ENCODE measurements at places on chromosomes 5 and 9.

DNA sequence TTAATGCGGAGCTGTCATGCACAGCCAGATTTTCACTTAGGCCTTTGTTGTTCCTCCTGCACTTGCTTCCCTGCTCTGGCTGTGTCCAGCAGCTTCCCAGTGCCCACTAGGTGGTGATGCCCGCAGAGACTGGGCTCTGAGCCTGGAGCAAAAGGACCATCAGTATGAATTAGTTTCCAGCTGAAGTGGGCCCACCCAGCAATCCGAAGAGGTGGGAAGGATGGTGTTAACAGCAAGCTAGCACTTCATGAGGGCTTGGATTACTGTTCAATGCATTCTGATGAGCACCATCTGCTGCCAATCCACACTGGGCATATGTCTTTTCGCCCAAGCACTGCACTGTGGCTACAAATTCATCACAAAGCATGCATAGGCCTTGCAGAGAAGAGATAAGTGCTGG, 459.1 kb downstream of the SPOCK1 start:
- DNase-seq = no peak

DNA sequence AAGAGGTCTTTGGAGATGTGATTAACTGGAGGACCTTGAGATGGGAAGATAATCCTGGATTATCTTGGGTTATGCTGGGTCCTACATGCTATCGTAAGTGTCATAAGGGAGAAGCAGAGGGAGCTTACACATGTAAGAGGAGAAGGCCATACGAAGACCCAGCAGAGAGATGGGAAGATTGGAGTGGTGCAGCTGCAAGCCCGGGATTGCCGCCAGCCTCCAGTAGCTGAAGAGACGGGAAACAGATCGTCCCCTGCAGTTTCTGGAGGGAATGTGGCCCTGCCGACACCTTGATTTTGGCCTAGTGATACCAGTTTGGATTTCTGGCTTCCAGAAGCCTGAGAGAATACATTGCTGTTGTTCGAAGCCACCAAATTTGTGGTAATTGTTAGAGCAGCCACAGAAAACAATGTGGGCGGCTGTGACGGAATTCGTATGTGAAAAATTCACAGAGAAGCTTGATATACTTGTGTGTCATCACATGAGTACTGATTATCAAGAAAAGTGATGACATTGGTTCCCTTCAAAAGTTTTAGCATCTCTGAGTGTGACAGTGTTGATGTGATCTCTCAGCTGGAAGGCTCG, 86.9 kb downstream of the CYFIP2 start:
- no peak for DNase-seq

GRCh38 chr9:109973336-109973735, 193.3 kb downstream of the PALM2AKAP2 start:
- DNase-seq = no peak

DNA sequence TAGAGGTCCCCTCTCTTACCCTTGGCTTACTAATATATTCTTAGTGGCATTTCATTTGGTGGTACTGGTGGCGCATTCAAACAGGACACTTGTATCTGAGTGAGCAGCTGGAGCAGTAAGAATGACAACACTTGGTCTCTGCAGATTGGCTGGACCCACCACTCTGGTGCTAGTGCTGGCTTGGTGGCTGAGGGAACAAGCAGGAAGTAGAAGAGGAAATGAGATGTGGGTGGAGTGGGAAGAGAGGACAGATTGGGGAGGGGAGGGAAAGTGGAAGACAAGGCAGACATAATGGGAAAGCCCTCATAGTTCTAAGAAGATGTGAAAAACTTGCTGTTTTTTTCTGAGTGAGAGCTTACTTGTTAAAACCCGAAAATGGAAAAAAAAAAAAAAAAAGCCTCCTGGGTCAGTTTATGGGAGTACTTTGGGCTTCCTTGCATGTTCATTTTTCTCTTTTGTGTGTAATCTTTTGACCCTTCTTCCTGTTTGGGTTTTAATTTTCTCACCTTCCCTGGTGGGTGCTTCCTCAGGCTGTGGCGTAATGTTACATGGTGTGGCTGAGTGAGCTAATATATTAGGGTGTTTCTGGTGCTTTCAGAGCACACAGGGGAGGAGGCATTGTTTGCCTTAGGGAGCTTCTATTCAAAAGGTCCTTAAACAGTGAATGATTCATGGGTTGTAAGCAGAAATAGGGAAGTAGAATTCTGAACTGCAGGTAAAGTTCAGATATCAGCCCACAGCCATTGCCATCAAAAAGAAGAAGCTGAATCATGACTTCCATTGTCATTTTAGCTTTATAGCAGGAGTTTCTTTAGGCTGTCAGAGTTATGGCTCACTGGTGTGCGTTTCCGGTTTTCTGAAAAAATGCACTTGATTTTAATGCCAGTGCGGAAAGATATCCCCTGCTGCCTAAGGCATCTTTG, 52.3 kb downstream of the TLE4 start:
- no peak for DNase-seq

GRCh38 chr5:57577432-57578175, 95.0 kb upstream of the ACTBL2 start:
- DNase-seq = no peak

DNA sequence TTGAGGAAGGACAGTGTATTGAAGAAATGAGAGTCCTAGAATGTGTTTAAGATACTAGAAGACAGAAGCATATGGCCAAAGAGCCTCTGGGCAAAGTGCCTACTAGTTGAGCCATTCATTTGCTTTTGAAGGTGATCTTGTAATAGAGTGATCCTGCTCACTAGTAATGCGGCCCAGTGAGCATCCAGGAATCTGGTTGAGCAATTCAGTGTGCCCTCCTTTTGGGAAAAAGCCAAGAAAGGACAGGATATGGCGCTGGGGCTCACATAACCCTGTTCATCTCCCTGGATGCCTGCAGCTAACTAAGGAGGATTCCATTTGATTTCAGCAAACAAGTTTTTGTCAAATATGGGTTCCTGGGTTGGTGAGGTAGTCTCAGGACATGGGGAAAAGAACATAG, 16.3 kb downstream of the ADAM19 start:
- DNase-seq = no peak

DNA sequence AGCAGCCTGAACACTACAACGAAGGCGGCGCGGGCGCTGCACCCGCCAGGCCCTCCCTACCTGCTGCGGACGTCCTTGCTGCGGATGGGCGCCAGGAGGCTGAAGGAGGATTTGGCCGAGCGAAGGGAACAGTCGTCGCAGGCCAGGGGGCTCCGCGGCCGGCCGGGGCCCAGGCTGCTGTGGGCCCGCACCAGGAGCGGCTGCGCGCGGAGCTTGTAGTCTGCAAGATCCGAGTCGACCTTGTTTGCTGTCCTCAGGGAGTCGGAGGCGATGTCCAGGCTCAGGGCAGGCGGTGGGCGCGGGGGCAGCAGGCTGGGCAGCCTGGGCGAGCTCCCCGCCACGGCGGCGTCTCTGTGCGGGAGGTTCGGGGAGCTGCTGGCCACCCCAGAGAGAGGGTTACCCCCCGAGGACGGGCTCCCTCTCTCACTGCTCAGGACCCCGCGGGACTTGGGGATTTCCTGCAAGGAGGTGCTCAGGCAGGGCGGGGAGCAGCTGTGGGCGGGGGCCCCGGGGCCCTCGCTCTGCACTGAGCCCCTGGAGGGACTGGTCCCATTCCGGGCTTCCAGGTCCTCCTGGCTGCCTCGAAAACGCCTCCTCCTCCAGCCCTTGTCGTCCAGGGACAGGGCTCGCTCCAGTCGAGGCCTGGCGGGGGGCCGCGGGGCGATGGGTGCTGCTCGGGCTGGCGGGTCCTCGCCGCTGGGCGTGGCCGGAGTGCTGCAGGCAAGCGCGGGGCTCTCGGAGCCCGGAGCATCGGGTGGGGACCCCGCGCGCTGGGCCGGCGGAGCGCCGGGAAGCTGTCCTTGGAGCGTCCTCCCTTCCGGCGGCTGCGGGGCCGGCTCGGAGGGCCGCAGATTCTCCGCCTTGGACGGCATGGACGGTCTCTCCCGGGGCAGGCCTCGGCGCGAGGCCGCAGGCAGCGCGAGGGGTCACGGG, 831 bp downstream of the INPP5E start:
- no peak for DNase-seq

DNA sequence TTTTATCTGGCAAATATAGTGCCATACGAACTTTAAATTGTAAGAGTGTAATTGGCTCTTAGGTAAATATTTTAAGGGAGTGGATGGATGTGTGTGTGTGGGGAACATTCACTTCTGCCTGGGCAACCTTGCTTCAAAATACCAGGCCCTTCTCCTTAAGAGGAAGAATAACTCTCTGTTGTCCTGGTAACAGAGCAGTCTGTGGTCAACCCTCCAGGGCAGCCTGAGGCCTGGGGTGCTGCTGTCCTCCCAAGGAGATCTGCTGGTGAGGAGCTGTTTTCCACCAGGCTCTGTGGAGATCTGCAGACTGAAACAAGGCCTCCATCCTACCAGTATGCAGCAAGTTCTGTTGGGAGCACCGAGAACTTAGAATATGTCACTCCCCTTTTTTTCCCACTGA, 325.2 kb downstream of the PSAT1 start:
- no peak for DNase-seq

DNA sequence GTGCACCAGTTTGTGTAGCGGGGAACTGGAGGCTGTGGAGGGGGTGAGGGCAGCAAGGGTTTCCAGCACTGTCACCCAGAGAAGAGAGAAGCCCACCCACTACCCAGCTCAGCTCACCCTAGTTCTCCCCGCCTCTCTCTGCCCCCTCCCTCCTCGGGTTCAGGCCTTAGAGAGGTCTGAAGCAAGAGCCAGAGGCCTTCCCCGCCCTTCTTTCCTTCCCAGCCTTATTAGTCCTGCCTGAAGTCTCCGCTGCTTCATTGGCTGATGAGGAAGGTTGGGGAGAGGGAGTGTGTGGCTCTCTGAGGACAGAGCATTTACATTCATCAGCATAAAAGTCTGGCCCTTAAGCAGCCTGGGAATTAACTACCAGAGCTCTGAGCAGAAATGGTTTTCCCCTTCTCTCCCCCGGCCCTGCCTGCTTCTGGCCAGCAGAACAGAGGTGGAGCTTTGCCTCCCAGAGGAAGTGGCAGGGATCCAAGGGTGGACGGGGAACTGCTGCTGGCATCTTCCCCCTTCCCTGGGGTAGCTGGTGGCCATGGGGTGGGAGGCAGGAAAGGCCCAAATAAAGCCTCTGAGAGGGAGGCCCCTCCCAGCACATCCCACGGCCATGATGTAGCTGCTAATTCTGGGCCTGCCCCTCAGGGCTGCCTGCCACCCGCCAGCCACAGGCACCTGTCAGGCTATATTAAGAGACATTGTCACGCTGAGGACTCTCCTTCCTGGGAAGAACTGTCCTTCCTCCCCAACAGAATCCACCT, 4.1 kb downstream of the DNAJB5 start:
- DNase-seq = no peak

GRCh38 chr9:110464321-110464720, 115.2 kb downstream of the SVEP1 start:
- DNase-seq = no peak

DNA sequence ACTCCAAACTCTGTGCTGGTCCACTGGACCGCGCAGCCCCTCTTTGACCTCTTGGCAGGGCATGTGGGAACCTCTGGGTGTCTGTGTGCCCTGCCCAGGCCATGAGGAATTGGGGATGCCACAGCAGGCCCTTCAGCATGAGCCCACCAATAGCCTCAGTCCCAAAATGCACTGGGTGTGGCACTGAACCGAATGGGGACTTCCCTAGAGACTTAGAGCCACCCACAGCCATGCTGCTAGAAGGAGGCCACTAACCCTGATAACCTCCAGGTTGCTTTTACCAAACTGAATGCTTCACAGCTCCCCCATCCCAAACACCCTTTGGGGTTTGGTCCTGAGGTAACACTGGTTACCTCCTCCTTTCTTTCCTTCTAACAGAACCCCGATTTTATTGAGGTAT, 302.7 kb downstream of the PIK3R1 start:
- DNase-seq = no peak

Measured in pulmonary artery endothelial cell (primary cell).